ENCODE measurements at places on chromosomes 6 and 20.
A peak's percentile ranks its signal among the peaks of the same experiment; 100 is the strongest.

- DNase-seq, result no peak
These were observed 18.1 kb upstream of the NOL4L start for GRCh38 chr20:32603046-32603726.

GRCh38 chr6:163324688-163325389 is 89.7 kb upstream of the QKI start:
- no peak for DNase-seq

- no peak for DNase-seq
These were observed 568.0 kb downstream of the KIF16B start for GRCh38 chr20:16005021-16005914.

- DNase-seq, result no peak
These were observed 133.7 kb upstream of the FLRT3 start for GRCh38 chr20:14470977-14471661.

DNA sequence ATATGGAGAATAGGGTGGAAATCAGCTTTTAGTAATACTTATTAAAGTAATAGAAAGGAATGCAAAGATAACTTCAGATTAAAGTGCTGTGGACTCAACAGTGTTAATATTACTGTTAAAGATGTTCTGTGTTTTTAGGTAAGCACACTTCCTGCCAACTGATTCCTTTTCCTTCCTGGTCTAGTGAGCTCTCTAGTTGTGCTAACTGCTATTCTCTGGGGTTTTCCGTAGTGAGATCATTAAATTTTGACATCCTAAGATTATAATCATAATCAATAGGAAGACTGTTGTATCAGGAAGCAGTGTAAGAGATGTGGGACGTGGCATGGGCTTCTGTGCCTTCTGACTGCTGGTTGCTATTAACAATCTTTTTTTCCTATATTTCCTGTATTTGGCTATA is 1.2 kb upstream of the TMEM217 start:
- peak; percentile 64 for DNase-seq

GRCh38 chr20:34215711-34216381 is 25.4 kb upstream of the ASIP start:
- peak; percentile 57 for DNase-seq

GRCh38 chr6:7338031-7338430 is 25.0 kb upstream of the SSR1 start:
- DNase-seq, result no peak

DNA sequence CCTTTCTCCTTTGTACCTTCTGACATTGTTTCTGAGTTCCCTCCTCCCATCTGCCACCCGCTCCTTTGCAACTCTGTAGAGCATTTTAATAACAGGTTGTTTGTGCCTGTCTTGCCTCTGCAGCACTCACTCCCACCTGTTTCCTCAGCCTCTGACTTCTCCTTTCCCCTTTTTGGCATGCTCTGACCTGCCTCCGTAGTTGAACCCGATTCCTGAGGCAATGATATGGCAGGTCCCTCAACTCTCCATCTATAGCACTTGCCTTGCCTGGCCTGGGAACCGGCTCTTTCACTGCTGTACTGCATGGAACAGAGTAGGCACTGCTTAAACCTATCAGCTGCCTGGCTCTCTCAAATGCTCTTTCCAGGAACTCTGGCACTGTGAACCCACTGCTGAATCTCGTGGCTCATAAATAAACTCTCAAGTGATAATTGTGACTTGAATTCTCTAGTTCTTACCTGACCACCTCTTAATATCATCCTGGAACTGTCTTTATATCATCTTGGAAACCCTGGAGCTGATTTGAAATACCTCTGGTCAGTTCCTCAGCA is 50.3 kb downstream of the UTRN start:
- no peak for DNase-seq

GRCh38 chr6:97322811-97323210 is 39.8 kb upstream of the MMS22L start:
- no peak for DNase-seq

- peak; percentile 55 for DNase-seq
These were observed 7.8 kb downstream of the SYNGAP1 start for GRCh38 chr6:33427585-33428223.

GRCh38 chr6:63573076-63573898 is 1.0 kb downstream of the LOC128125822 start:
- peak; percentile 75 for DNase-seq

GRCh38 chr6:137389150-137389704 is 105.0 kb downstream of the OLIG3 start:
- peak; percentile 92 for DNase-seq

GRCh38 chr6:95431637-95432228 is 145.6 kb upstream of the MANEA start:
- peak; percentile 41 for DNase-seq
